Testis (tissue), 5 donors: ENCODE measurements at places on chromosomes 2 and 18. TPM values are rescaled to one million over a fixed set of nuclear protein-coding genes. Genes with fewer than 3 reads are reported as not detected.

TANC1 gene
- polyA plus RNA-seq = 8.6 TPM

MAP3K19 gene
- polyA plus RNA-seq = 15.1 TPM

MATN3 gene
- 2.7 TPM for polyA plus RNA-seq

GRCh38 chr2:157085522-157085921, 172.0 kb upstream of the GALNT5 start:
- no peaks in the 10 kb centered on the region for H3K36me3 ChIP-seq
- no peaks in the 10 kb centered on the region for H3K27me3 ChIP-seq
- H3K4me3 ChIP-seq = no peak overlapping the region
- no peak overlapping the region for H3K27ac ChIP-seq
- DNase-seq = no peak

- no peak for DNase-seq
- no peaks in the 10 kb centered on the region for H3K36me3 ChIP-seq
- H3K4me1 ChIP-seq = no peaks in the 10 kb centered on the region
- H3K27me3 ChIP-seq = no peaks in the 10 kb centered on the region
- H3K27ac ChIP-seq = no peak overlapping the region
Observed at GRCh38 chr2:159243529-159243928, 43.0 kb downstream of the WDSUB1 start.

DNA sequence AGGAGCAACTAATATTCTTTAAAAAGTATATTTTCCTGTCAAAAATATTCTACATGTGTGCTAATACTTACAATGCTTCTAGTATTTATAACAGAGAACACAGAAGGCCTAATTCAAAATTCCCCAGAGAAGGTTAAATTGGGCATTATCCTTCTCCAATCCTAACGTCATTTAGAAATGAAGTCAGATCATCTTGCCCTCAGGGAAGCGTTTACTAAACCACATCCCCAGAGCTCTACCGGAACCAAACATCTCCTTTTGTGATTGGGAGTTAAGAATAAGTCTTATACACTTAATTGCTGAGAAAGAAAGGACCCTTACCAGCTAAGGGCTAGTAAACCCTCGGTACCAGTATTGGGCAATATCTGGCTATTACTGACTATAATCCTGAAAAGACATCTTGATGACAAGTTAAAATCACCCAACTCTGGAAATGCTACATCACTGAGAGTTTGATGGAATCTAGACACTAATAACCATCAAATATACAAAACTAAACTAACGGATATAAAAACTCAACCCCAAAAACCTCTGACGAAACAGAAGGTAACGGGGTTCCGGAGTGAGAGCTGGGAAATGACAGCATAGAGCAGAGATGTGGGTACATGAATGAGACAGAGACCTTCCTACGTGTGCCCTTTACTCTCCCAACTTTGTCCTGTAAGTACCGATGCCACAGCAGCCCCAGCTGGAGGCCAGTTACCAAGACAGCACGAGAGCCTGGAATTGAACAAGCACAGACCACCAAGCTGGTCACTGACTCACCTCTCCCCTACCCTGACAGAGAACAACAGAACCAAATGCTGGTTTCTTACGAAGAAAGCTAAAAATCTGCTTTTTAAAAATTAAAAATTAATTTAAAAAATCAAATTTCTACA, 35.0 kb downstream of the WDSUB1 start:
- no peak for DNase-seq
- H3K27ac ChIP-seq = no peak overlapping the region
- H3K4me1 ChIP-seq = no peaks in the 10 kb centered on the region
- no peaks in the 10 kb centered on the region for H3K27me3 ChIP-seq
- no peak overlapping the region for H3K4me3 ChIP-seq

- H3K27me3 ChIP-seq = no peaks in the 10 kb centered on the region
- no peak overlapping the region for H3K4me3 ChIP-seq
- DNase-seq = no peak
Observed at GRCh38 chr2:7840651-7841380, 841.0 kb upstream of the ID2 start.

GRCh38 chr2:131367352-131367751, 3.4 kb upstream of the RAB6D start:
- H3K27ac ChIP-seq = no peak overlapping the region
- H3K4me3 ChIP-seq = no peak overlapping the region
- H3K4me1 ChIP-seq = no peaks in the 10 kb centered on the region
- no peaks in the 10 kb centered on the region for H3K36me3 ChIP-seq
- no peaks in the 10 kb centered on the region for H3K27me3 ChIP-seq
- no peak for DNase-seq

DNA sequence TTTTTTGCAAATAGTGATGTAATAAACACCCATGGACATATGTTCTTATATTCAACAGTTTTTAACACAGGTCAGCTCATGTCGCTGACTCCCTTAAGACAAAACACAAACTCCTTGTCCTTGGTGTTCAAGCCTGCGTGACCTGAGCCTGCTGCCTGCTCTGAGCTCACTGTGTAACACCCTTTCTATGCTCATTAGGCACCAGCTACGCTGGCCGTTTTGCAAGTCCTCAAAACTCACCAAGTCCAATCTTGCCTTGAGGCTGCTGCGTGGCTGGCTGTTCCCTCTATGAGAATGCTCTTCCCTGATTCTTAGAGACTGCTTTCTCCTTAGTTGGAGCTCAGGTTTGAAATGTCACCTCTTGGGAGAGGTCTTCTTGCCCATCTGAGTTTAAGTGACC, 100.5 kb upstream of the GLI2 start:
- H3K4me3 ChIP-seq = no peak overlapping the region
- no peaks in the 10 kb centered on the region for H3K4me1 ChIP-seq
- no peak overlapping the region for H3K27ac ChIP-seq
- H3K36me3 ChIP-seq = no peaks in the 10 kb centered on the region
- H3K27me3 ChIP-seq = no peaks in the 10 kb centered on the region
